GM12891 (cell line): ENCODE measurements at places on chromosomes 12 and 14.

- no peak for DNase-seq
These were observed 108.9 kb downstream of the ADCK1 start for GRCh38 chr14:77908847-77909246.

DNA sequence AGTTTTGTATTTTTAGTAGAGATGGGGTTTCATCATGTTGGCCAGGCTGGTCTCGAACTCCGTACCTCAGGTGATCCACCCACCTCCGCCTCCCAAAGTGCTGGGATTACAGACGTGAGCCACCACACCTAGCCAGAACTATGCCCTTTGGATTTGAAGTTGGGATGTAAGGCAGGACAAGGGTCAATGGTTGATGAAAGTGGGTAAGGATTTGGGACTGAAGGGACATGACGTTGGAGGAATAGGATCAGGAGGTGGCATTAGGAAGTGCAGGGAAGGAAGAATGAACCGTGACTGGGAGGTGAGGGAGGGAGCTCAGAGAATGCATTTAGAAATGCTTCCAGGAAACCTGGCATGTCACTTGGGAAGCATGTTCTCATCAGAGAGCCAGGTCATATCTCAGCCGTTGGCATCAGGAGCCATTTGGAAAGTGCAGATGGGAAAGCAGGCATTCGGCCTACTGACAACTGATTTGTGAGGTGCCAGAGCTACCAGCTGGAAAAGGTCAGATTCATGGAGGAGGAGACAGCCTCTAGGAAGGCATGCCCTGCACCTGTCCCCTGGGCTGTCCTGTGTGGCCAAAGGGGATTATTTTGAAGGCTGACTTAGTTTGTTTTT, 2.2 kb downstream of the CRADD start:
- no peak for DNase-seq

- DNase-seq = no peak
These were observed 94.4 kb upstream of the PLEKHG7 start for GRCh38 chr12:92608151-92609091.

DNA sequence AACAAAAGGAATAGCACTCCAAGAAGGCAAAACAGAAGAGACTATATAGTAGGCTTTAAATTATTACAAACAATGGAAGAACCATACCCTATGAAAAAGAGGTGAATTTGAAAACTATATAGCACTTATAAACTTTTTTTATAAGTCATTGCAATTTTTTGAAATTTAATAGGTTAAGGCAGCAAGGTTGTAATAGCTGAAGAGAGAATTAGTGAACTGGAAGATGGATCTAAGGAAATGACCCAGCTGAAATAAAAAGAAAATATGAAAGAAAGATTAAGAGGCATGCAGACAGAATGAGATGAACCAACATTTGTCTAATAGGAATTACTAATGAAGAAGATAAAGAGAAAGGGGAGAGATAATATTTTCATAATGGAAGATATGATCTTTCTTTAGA, 9.8 kb downstream of the TESC start:
- no peak for DNase-seq

DNA sequence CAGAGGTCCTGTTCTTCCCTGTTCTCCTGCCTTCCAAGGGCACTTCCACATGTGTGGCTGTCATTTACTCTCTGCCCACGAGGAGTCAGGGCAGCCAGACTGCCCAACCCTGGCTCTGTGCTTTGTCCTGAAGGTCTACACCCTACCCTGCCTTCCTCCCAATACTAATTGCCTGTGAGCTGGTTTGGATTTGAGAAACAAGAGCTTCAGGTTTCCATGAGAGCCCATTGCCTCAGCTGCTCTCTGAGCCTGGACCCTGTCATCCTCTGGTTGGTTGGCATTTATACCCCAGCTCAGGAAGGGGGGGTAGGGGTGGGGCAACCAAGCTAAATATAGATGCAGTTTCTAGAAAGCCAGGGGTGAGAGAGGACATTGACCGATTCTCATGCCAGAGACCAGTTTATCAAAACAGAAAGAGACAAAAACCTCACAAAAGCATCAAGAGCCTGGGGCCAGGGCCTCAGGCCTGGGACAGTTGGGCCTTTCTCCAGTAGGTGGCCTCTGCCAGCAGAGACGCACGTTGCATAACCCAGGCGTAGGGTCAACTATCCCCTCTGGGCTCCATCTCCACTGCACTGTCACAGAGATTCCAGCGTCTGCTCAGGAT, 34.5 kb downstream of the VDR start:
- DNase-seq = no peak

- no peak for DNase-seq
These were observed 121.8 kb downstream of the SLC38A6 start for GRCh38 chr14:61102549-61103466.
